ENCODE measurements at places on chromosomes 5 and 9. TPM values are rescaled to one million over a fixed set of nuclear protein-coding genes. Genes with fewer than 3 reads are reported as not detected.

DNA sequence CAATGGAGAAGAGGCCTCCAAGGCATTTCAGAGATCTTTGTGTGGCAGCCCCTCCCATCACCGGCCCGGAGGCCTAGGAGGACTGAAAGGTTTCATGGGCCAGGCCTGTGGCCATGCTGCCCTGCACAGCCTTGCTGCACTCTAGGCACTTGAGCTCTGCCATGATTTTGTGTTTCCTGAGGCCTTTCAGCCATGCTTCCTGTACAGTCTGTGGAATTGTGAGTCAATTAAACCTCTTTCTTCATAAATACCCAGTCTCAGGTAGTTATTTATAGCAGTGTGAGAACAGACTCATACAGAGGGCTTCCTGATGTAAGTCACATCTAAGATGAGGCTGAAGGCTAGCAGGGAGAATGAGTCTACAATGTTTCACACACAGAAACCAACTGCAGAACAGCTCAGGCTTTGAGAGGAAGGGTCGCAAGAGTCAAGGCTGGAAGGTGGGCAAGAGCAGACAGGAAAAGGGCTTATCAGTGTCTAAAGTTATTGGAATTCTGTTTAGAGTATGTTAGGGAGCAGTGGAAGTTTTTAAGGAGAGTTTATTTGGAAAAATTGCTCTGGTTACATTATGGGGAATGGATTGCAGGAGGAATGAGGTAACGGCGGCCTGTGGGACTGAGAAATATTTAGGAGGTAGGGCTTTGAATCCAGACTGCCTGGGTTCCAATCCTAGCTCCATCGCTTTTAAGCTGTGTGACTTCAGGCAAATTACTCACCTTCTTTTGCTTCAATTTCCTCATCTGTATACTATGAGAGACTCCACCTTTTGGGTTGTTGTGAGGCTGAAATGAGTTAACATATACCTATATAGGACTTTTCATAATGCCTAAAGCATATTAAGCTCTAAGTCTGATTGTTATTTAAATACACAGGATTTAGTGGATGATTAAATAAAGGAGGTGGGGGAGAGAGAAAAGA, 291.2 kb downstream of the CWC27 start:
- H3K27ac ChIP-seq = no peak overlapping the region
- DNase-seq = no peak
- H3K27me3 ChIP-seq = no peaks in the 10 kb centered on the region
- H3K4me1 ChIP-seq = no peaks in the 10 kb centered on the region
- no peak overlapping the region for H3K4me3 ChIP-seq

The FAM151B gene
- total RNA-seq = 2.4 TPM

GRCh38 chr9:33645706-33646105, 121.7 kb downstream of the ANKRD18B start:
- no peaks in the 10 kb centered on the region for H3K27me3 ChIP-seq
- H3K27ac ChIP-seq = no peak overlapping the region
- H3K4me1 ChIP-seq = no peaks in the 10 kb centered on the region
- no peaks in the 10 kb centered on the region for H3K36me3 ChIP-seq
- H3K4me3 ChIP-seq = no peak overlapping the region
- no peak for DNase-seq

- H3K36me3 ChIP-seq = no peaks in the 10 kb centered on the region
- H3K27ac ChIP-seq = no peak overlapping the region
- DNase-seq = no peak
- H3K4me1 ChIP-seq = no peaks in the 10 kb centered on the region
Measured at GRCh38 chr5:159797261-159797970, 118.9 kb upstream of the ADRA1B start.

DNA sequence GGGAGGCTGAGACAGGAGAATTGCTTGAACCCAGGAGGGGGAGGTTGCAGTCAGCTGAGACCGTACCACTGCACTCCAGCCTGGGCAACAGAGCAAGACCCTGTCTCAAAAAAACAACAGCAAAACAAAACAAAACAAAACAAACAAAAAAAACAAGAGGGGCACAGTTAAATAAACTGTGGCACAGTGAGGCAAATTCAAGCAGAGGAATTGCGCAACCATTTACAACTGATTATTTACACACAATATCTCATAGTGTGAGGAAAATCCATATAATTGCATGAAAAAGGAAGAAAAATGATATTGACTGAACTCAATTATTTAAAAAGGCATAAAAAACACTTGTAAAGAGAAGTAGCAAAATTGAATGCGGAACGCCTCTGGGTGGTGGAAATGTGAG, 161.5 kb downstream of the CRB2 start:
- no peak overlapping the region for H3K27ac ChIP-seq
- H3K4me3 ChIP-seq = no peak overlapping the region
- H3K27me3 ChIP-seq = no peaks in the 10 kb centered on the region
- no peaks in the 10 kb centered on the region for H3K4me1 ChIP-seq

DNA sequence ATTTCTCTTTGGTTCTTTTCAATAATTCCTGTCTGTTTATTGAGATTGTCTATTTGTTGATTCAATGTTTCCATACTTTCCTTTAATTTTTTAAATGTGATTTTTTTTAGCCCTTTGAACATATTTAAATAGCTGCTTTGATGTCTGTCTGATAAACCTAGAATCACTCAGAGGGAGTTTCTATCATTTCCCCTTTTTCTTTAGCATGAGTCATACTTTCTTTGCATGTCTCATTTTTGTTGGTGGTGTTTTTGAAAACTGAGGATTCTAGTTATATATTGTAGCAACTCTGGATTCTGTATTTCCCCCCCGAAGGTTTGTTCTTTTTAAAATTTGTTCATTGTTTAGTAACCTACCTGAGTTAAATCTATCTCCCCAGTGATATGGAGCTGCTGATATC, 24.2 kb upstream of the ZNF618 start:
- no peaks in the 10 kb centered on the region for H3K27me3 ChIP-seq
- H3K27ac ChIP-seq = no peak overlapping the region
- no peak overlapping the region for H3K4me3 ChIP-seq

The C7 gene
- total RNA-seq = not detected

The CACFD1 gene
- total RNA-seq = 27.0 TPM

- no peak for DNase-seq
- H3K4me1 ChIP-seq = no peaks in the 10 kb centered on the region
- H3K36me3 ChIP-seq = no peaks in the 10 kb centered on the region
- H3K27me3 ChIP-seq = no peaks in the 10 kb centered on the region
Measured at GRCh38 chr9:101536351-101536750, 2.7 kb downstream of the RNF20 start.

DNA sequence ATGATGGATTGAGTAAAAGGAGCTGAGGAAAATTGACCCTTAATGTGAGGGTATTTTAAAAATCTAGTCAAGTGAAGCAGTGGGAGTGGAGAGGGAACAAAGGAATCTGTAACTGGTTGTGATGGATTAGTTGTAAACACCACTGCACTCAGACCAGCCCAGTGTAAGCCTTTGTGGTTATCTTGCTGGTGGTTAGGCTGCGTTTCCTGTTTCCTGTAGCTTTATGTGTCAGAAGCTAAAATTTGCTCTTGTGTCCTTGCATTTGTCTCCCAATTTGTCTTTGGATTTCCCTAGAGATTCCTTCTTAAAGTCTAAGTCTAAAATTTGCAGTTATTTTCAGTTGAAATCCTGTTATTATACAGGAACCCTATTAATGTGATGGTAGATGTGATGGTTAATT, 6.3 kb downstream of the IFNA21 start:
- no peaks in the 10 kb centered on the region for H3K27me3 ChIP-seq
- no peaks in the 10 kb centered on the region for H3K4me1 ChIP-seq
- no peaks in the 10 kb centered on the region for H3K36me3 ChIP-seq
- H3K27ac ChIP-seq = no peak overlapping the region

- DNase-seq = no peak
- 0 out of 2 replicates have a peak, but pooled peaks cover 14% of the 10 kb centered on the region for H3K4me1 ChIP-seq
- H3K27ac ChIP-seq = no peak overlapping the region
- no peaks in the 10 kb centered on the region for H3K27me3 ChIP-seq
- H3K36me3 ChIP-seq = no peaks in the 10 kb centered on the region
- H3K4me3 ChIP-seq = no peak overlapping the region
Measured at GRCh38 chr5:173736374-173736773, 119.9 kb upstream of the BOD1 start.

DNA sequence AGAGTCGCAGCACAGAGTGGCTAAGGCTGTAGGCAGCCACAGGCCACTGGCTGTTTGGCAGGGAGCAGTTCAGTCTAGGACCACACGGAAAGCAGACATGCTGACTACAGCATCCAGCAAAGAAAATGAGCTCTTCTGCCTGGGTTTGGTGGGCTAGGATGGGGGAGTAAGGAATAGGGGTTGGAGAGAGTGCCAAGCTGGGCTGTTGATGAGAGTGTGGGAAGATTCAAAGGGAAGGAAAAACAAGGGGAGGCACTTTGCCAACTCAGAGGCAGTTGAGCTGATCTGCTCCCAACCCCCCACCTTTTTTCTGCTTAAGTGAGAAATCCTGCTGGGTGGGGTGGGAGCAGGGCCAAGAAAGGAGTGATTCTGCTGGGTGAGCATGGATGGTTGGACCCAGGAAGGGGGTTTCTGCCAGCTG, 35.9 kb downstream of the SVEP1 start:
- H3K4me1 ChIP-seq = peaks cover 8% of the 10 kb centered on the region
- H3K4me3 ChIP-seq = no peak overlapping the region
- no peaks in the 10 kb centered on the region for H3K27me3 ChIP-seq
- H3K27ac ChIP-seq = no peak overlapping the region

All from Caco-2 (cell line).